Fibroblast of gingiva (primary cell): ENCODE measurements at places on chromosomes 16 and 17.

GRCh38 chr16:89561142-89561883 is 831 bp downstream of the RPL13 start:
- DNase-seq, result no peak

GRCh38 chr17:49995055-49995738 is at the start of gene DLX3:
TSS of gene DLX3 (minus strand) at chr17:49995224. CDS start at chr17:49994998, 226 bp downstream.
- DNase-seq, result peak; percentile 72

GRCh38 chr16:69918241-69918640 is 32.9 kb upstream of the CLEC18A start:
- DNase-seq, result no peak

DNA sequence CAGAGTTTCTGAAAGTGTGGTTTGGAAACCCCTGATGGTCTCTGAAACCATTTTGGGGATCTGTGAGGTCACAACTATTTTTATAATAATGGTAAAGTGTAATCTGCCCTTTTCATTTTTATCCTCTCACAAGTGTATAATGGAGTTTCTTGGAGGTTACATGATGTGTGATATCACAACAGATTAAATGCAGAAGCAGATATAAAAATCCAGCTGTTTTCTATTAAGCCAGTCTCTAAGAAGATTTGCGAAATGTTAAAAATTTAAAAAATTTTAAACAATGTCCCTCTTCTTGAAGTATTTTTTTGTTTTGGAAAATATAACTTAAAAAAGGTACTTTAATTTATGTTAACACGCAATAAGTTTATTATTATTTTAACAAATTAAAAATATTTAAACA is 48.7 kb downstream of the RPGRIP1L start:
- peak; percentile 45 for DNase-seq

- DNase-seq, result no peak
These were observed 36.0 kb upstream of the ICAM2 start for GRCh38 chr17:64056269-64057005.

- no peak for DNase-seq
These were observed 13.9 kb upstream of the IL17C start for GRCh38 chr16:88624481-88624880.
